ENCODE measurements at places on chromosomes 6 and 20.

DNA sequence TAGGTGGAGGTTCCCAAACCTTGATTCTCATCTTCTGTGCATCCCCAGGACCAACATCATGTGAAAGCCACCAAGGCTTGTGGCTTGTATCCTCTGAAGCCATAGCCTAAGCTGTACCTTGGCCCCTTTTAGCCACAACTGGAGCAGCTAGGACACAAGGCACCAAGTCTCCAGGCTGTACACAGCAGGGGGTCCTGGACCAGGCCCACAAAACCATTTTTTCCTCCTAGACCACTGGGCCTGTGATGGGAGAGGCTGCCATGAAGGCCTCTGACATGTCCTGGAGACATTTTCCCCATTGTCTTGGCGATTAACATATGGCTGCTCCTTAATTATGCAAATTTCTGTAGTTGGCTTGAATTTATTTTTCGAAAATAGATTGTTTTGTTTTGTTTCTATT, 114.8 kb upstream of the LAMA2 start:
- DNase-seq, result no peak

DNA sequence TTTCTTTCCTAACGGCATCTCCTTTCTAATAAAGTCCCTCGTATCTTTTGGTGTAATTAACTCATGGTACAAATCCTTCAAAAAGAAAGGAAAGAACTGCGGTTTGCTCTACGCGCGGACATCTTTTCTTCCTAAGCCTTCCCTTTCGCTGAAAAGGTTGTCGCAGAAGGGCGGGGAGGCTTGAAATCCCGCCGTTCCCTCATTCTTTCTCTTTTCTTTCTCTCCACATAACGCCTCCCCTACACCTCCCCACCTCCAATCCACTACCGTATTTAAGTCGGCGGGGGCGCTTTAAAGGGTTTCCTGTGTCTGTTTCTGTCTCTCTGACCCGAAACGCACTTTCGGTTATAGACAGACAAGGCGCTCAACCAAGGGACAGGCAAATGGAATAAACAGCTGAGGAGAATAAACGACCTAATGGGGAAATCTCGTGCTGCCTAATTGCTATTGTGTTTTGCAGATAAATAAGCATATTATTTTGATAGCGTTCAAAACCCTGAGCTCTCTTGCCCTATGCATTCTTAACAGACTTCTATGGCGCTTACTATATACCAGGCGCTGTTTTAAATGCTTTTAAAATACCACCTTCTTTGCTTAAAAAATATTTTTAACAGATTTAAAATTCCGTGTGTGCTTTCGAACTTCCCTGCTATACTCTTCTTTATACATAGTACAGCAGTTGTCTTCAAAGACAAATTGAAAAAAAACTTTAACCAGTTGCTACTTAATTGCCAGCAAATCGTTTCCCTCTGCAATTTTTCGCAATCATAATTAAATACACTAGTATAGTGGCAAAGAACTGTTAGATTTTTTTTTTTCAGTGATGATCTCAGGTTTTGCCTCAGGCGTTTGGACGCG, 2.5 kb upstream of the HEY2 start:
- DNase-seq, result no peak

- no peak for DNase-seq
These were observed 53.6 kb upstream of the FRMD1 start for GRCh38 chr6:168132531-168133167.

DNA sequence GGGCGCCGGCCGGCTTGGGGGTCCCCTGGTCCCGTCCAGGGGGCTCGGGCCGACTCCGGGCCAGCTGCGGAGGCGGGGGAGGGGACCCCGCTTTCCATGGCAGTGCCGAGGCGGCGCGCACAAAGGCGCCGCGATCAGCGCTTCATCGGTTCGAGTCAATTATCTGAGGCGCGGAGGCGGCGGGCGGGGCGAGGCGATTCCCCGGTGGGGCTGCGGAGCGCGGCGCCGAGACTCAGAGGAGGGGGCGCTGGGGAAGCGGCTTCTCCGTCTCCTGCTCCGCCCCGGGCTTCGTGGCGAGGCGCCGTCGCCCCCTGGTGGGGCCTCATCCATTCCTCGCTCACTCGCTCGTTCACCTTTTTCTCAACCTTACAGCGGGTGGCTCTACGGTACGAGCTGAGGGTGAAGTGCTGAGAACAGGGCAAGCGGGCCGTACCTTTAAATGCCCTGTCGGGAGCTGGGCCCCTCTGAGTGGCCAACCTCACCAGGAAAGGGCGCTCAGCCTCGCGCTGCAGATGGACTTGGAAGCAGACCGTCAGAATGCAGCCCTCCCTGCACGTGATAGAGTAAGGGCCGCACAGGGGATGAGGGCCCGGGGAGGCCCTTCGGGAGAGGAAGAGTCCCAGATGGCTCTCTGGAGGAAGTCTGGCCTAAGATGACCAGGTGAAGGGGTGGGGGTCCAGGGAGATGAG, 39.9 kb downstream of the SLC52A3 start:
- no peak for DNase-seq

DNA sequence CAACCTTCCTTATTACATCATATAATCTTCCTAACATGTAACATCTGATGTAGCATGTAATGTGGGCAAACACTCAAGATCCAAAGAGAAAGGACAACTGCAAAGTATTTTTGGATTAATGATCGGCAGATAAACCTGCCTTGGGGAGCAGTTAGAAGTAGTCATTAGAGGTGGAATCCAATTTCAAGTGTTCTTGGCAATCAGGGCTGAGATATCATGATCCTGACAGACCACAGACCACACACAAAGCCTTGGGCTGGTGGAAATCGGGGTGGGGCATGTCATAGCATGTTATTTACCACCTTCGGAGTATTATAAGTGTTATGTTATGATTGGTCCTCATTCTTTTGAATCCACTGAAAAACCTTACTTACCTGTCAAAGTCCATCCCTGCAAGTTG, 16.3 kb downstream of the NCOA5 start:
- no peak for DNase-seq

GRCh38 chr6:14767226-14767625, 478.6 kb upstream of the JARID2 start:
- no peak for DNase-seq

DNA sequence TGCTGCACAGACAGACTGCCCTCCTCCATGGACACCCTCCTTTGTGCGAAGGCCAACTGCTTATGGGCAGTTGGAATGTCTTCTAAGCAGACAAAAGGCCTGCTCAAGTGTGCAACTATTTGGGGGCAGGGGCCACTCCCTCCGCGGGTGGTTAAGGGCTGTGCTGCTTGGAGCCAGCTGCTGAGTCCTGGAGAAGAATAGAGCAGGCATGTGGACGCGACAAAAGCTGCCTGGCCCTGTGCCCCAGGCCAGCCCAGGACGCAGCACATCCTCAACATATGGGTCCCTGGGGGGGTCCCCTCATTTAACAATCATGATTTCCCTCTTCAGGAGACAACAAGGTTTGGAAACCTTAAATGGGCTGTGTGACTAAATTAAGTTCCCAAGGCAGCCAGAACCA, 45.5 kb upstream of the ENTPD6 start:
- no peak for DNase-seq

- no peak for DNase-seq
These were observed 13.0 kb downstream of the CFAP61 start for GRCh38 chr20:20065361-20065760.

DNA sequence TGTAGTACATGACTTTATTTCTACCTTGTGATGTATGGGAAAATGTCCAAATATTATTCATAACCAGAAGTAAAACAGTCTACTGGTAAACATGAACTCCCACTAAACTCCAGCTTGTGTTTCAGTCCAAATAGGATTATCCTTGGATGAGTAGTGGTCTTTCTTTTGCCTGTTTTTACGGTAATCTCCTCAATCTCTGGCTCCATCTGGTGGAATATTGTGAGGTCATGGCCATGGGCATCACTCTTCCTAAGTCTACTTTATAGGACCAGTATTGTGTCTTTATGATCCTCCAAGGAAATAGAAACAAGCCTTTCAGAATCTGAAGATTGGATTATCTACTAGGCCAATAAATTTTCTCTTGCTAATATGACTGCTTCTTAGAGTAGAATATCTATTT, 505.0 kb downstream of the BMP2 start:
- DNase-seq, result no peak

- DNase-seq, result no peak
These were observed 662 bp upstream of the SLC9A8 start for GRCh38 chr20:49811825-49812506.

GRCh38 chr6:143408151-143408786, 42.2 kb downstream of the ADAT2 start:
- no peak for DNase-seq

DNA sequence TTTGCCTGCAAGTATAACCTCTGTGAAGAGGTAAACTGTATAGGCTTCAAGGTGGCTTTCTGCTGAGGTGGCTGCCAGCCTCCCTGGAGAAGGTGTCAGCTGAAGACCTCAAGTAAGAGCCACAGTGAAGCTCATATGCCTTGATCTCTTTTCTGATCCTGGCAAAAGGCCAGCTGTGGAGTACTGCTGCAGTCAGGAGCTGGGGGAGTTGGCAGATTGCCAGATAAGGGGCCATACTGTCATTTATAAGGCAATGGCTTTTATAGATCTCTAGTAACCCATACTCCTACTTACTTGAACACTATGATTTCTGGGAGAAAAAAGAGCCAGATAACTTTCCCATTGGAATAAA, 8.8 kb upstream of the CEP85L start:
- DNase-seq, result no peak

DNA sequence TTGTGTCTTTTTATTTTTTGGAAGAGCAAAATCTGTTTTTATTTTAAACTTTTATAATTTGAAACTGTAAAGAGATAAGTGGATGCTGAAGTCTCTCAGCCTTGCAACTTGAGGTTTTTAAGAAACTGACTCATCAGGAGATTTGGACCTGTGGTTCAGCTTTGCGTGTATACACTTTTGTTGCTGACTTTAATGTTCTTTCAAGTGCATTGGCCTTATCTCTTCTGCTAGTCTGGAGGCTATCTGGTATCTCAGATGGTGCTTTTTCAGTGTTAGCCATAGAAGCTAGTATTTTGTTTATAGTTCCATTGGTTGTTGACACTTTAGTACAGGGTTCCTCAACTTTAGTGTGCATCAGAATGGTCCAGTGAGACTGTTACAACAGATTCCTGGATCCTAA, 504.0 kb upstream of the SPTLC3 start:
- no peak for DNase-seq

GRCh38 chr6:114375541-114376192, 32.8 kb upstream of the HS3ST5 start:
- DNase-seq, result no peak

GRCh38 chr6:133101790-133102189, 139.4 kb upstream of the EYA4 start:
- no peak for DNase-seq

- DNase-seq, result no peak
These were observed 9.3 kb upstream of the TRAF3IP2 start for GRCh38 chr6:111614833-111615582.

GRCh38 chr6:107698146-107698545, 126.0 kb downstream of the SCML4 start:
- no peak for DNase-seq

GRCh38 chr6:43219814-43220213, 9.5 kb downstream of the DNPH1 start:
- no peak for DNase-seq

DNA sequence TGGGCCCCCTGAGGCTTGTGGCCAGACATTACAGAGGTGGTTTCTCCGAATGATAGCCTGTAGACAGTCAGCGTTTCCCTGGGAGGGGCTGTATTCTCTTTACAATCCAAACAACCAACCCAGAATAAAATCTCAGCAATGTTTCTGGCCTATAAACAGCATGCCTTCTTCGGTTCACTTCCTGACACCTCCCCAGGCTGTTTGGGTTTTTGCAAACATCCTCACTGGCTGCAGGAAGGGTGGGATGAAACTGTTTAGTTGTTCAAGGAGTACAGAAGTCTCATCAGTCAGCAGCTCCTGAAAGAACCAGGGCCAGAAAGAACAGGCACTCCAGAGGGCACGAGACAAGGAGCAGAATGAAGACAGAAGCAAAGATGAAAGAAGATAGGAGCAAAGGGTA, 350.0 kb downstream of the QKI start:
- no peak for DNase-seq

DNA sequence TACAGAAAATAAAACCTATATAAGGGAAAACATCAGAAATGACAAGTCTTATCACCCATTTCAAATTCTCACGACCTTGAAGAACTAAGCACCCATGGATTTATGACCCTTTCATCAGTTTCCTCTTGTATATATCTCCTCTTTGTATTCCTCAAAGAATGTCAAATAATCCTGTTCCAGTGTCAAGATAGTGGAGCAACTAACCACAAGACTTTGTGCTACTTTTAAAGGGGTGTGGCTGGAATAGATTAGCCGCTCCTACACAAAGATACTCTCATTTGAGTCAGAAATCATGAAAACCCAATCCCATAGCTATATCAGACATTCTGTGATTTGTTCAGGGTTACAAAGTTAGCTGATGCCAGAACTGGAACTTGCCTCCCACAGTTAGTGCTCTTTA, 6.6 kb downstream of the REPS1 start:
- no peak for DNase-seq

- DNase-seq, result no peak
These were observed at the start of gene SLC22A23 for GRCh38 chr6:3456898-3457709. Gene SLC22A23, minus strand, starts transcription at chr6:3457050. Its CDS starts 491 bp downstream, at chr6:3456559.

DNA sequence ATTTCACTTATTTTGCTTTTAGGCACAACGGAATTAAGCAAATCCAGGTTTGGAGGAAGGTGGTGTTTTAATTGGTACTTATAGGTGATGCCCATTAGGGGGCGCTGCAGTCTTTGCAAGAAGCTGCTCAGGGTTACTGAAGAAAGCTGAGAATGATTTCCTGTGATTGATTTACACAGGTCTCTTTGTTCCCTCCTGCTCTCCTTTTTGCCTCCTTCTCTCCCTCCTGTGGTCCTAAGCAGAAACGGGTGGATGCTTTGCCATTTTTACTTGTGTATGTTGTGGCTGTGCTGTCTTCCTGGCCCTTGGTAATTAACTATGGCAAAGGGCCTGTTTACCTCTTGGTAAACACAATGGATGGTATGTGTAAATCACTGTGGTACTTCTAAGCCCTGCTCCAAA, 97.8 kb downstream of the ANKS1A start:
- DNase-seq, result no peak

DNA sequence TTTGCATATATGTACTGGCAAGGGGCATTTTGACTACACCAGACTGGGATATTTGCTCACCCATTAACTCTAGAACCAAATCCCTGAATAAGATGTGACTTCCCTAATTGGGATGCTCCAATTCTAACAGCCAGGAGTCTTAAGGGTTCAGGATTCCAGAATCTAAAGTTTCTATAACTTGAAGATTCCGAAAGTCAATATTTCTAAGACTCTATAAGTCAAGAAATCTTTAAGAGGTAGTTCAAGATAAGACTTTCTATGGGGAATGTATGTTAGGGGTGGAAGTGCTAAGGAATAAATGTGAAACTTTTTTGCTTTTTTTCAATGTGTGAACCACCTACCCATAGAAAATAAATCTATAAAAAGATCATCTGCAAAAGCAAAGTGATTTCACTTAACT, 42.7 kb upstream of the BLCAP start:
- no peak for DNase-seq

DNA sequence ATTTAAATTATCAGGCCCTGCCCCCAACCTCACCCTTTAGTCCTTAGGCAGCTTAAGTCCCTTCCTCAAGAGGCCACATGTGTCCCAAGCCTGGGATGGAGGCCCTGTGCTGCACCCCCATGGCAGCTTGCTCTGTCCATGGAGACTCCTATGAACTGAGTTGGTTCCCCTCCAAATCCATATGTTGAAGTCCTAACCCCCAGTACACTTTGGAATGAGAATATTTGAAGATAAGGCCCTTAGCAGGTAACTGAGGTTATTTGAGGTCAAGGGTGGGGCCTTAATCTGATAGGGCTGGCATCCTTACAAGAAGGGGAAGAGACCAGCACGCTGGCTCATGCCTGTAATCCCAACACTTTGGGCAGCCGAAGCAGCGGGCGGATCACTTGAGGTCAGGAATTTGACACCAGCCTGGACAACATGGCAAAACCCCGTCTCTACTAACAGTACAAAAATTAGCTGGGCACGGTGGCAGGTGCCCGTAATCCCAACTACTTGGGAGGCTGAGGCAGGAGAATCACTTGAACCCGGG, 6.7 kb upstream of the BEND3 start:
- no peak for DNase-seq

Data from cortex of kidney (tissue), 1 donor.